ENCODE measurements at places on chromosomes 5 and 9. TPM values are rescaled to one million over a fixed set of nuclear protein-coding genes. Genes with fewer than 3 reads are reported as not detected.

- no peak for DNase-seq
- no peak overlapping the region for H3K27ac ChIP-seq
- no peak overlapping the region for H3K4me3 ChIP-seq
- no peaks in the 10 kb centered on the region for H3K27me3 ChIP-seq
- H3K4me1 ChIP-seq, result no peaks in the 10 kb centered on the region
Observed at GRCh38 chr5:103894882-103895281, 332.3 kb upstream of the NUDT12 start.

DNA sequence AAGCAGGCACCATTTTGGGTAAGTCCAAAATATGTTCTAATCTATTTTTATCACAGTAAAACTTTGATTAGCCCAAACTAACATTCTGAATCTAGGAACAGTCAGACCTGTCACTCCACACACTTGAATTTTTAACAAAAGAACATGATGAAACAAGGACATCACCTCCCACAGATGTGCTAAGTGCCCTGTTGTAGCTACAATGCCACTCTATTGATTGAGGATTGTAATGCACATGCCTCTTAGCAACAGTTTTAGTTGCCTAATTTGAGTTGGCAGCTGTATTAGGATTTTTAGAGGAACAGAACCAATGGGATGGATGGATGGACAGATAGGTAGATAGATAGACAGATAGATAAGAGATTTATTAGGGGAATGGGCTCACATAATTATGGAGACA, 20.3 kb upstream of the RNF20 start:
- DNase-seq, result no peak
- peaks cover 6% of the 10 kb centered on the region for H3K27me3 ChIP-seq
- H3K27ac ChIP-seq, result no peak overlapping the region
- no peaks in the 10 kb centered on the region for H3K4me1 ChIP-seq
- H3K4me3 ChIP-seq, result no peak overlapping the region

DNA sequence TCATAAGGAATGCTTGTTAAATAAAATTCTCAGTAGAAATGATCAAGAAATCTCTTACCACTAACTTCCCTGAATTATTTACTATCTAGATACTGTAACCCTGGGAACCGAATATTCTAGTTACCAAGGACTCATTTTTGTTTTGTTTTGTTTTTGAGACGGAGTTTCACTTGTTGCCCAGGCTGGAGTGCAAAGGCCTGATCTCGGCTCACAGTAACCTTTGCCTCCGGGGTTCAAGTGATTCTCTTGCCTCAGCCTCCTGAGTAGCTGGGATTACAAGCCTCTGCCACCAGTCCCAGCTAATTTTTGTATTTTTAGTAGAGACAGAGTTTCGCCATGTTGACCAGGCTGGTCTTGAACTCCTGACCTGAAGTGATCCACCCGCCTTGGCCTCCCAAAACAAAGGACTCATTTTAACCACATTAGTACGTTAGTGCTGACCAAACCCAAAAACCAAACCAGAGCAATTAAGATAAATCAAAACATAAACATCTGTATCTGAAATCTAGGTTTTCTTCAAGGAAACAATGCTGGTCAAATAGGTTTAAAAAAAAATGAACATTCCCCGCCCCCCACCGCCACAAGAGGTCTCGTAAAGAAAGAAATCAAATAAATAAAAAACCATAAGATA, 3.7 kb downstream of the TXN start:
- H3K4me3 ChIP-seq, result no peak overlapping the region
- DNase-seq, result no peak
- H3K4me1 ChIP-seq, result peaks cover 19% of the 10 kb centered on the region
- no peaks in the 10 kb centered on the region for H3K27me3 ChIP-seq
- H3K36me3 ChIP-seq, result no peaks in the 10 kb centered on the region

DNA sequence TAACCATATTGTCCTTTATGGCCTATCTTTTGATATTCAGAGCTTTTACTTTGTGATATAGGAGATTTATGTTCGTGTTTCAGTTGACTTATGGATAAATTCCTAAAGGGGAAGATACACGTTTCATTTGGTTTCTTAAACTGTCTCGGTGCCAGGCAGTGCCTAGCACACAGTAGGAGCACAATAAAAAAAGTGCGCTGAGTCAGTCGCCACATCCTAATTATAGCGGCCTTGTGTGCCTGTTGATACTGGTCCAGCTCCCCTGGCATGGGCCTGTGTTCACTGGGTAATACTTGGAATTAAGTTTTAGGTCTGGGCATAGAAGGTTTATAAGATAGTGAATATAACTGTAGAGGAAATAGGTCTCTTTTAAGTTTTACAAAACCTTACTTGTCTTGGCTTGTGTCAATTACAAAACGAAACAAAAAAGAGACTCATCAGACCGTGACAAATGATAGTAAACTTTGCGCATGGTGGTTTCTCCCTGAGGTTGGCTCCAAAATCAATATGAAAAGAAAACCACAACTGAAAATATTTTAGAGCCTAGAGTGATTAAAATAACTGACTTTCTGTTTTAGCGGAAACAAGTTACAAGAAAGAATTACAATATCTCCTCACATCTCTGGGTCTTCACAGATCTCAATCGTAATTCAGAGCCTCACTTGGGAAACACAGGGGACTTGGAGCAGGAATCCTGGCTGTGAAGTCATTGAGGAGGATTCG, 84.8 kb downstream of the MVB12B start:
- H3K27me3 ChIP-seq, result no peaks in the 10 kb centered on the region
- peaks cover 30% of the 10 kb centered on the region for H3K4me1 ChIP-seq
- H3K27ac ChIP-seq, result peak overlapping the region; percentile 58

- H3K4me1 ChIP-seq, result peaks cover 42% of the 10 kb centered on the region
- no peak overlapping the region for H3K27ac ChIP-seq
- H3K27me3 ChIP-seq, result no peaks in the 10 kb centered on the region
Observed at GRCh38 chr9:68804911-68805889, 100.2 kb downstream of the PIP5K1B start.

GRCh38 chr5:131610198-131611063, 24.6 kb downstream of the RAPGEF6 start:
- H3K4me1 ChIP-seq, result peaks cover 26% of the 10 kb centered on the region
- peaks cover 11% of the 10 kb centered on the region for H3K36me3 ChIP-seq
- no peaks in the 10 kb centered on the region for H3K27me3 ChIP-seq

GRCh38 chr9:111356481-111357244, 26.6 kb upstream of the OR2K2 start:
- no peak overlapping the region for H3K4me3 ChIP-seq
- H3K36me3 ChIP-seq, result peaks cover 5% of the 10 kb centered on the region
- DNase-seq, result no peak

GRCh38 chr9:15317836-15318235, 10.8 kb upstream of the TTC39B start:
- no peaks in the 10 kb centered on the region for H3K4me1 ChIP-seq
- H3K4me3 ChIP-seq, result no peak overlapping the region
- no peaks in the 10 kb centered on the region for H3K36me3 ChIP-seq
- no peaks in the 10 kb centered on the region for H3K27me3 ChIP-seq

GRCh38 chr9:121672986-121673385, 21.6 kb downstream of the DAB2IP start:
- H3K4me3 ChIP-seq, result no peak overlapping the region
- no peak overlapping the region for H3K27ac ChIP-seq
- no peak for DNase-seq
- H3K4me1 ChIP-seq, result no peaks in the 10 kb centered on the region
- no peaks in the 10 kb centered on the region for H3K36me3 ChIP-seq

DNA sequence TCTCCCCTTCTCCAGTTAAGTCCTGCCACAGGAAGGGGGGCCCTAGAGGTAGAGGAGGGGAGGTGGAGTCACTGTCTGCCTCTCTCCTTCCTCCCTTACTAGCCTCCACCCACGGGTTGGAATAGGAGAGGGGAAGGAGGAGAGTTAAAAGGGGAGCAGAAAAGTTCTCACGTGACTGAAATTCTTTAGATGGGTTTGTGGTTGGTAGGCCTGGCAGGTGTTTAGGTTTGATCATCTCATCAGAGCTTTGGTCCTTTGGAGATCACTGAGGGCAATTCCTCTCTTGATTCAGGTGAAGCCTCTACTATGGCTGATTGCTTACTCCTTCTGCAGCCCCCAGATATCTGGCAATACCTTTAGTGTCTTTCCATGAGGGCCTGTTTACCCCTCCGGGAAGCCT, 24.9 kb upstream of the C5orf63 start:
- H3K27ac ChIP-seq, result no peak overlapping the region
- no peaks in the 10 kb centered on the region for H3K4me1 ChIP-seq
- no peak for DNase-seq
- no peaks in the 10 kb centered on the region for H3K27me3 ChIP-seq

- no peak overlapping the region for H3K27ac ChIP-seq
- DNase-seq, result no peak
- no peaks in the 10 kb centered on the region for H3K27me3 ChIP-seq
- H3K4me3 ChIP-seq, result no peak overlapping the region
- no peaks in the 10 kb centered on the region for H3K4me1 ChIP-seq
- H3K36me3 ChIP-seq, result no peaks in the 10 kb centered on the region
Observed at GRCh38 chr9:72428329-72428728, 63.3 kb upstream of the ZFAND5 start.

GRCh38 chr5:23007236-23007635, 154.1 kb upstream of the CDH12 start:
- H3K4me1 ChIP-seq, result no peaks in the 10 kb centered on the region
- no peak overlapping the region for H3K27ac ChIP-seq
- no peaks in the 10 kb centered on the region for H3K27me3 ChIP-seq
- H3K36me3 ChIP-seq, result no peaks in the 10 kb centered on the region

DNA sequence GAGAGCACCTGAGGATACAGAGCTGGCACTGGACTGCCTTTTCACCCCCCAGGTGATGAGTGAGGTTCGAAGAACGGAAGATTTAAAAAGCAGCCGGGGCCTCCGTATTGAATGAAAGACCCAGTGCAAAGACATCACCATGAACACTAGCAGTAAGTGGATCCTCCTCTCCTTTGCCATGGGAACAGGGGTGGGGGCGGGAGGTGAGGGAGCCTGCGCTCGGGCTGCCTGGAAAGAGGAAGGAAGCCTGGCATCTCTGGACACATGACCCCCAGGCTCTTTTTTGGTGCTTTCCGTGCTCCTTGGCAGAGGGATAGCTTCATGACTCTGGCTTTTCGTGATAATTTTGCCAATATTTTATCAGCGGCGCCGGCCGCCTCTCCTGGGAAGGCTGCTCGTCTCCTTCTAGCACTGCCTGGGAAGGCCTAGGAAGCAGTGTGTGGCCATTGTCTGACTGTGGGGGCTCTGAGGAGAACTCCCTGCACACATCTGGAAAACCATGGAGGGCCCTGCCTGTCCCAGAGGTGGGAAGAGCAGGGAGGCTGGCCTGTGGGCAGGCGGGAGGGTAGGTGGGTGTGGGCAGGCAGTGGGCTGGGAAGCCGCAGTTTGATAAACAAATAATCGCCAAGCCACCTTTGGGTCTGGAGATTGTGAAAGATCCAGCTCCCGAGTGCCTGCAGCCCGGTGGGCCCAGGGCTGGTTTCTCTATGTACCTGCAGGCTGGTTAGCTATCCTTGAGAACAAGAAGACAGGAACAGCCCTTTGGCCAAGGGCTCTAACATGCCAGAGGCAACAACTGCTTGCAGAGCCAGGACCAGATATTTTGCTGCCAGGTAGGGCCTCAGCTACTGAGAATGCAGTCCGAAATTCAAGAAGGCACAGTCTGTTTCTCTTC, 911 bp downstream of the ABLIM3 start:
- H3K36me3 ChIP-seq, result no peaks in the 10 kb centered on the region
- H3K27ac ChIP-seq, result no peak overlapping the region
- no peak for DNase-seq
- peaks cover 25% of the 10 kb centered on the region for H3K27me3 ChIP-seq
- H3K4me1 ChIP-seq, result peaks cover 11% of the 10 kb centered on the region

- no peak for DNase-seq
- no peak overlapping the region for H3K4me3 ChIP-seq
- H3K36me3 ChIP-seq, result no peaks in the 10 kb centered on the region
Observed at GRCh38 chr5:90878549-90879196, 320.1 kb downstream of the ADGRV1 start.

DNA sequence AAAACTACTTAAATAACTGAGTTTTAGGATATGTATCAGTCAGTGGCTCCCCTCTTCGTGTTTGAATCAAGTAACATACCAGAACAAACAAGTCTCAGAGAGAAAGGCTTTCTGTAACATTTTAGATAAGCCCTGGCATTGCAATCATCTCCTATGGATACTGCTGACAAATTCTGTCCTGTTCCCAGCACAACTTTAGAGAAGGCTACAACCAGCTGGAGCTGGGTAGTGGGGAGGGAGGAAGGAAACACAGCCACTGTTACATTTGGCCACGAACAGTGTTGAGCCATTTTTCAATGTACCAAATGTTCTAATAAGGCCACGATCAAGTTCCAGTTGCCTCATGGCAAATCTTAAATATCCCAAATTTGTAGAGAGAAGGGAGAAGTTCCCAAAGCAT, 511.8 kb upstream of the WWC1 start:
- H3K36me3 ChIP-seq, result no peaks in the 10 kb centered on the region
- DNase-seq, result no peak
- H3K27ac ChIP-seq, result no peak overlapping the region
- H3K4me3 ChIP-seq, result no peak overlapping the region

GRCh38 chr5:104431981-104432380, 869.4 kb upstream of the NUDT12 start:
- H3K4me1 ChIP-seq, result no peaks in the 10 kb centered on the region
- no peak overlapping the region for H3K27ac ChIP-seq
- H3K4me3 ChIP-seq, result no peak overlapping the region
- DNase-seq, result no peak
- H3K27me3 ChIP-seq, result no peaks in the 10 kb centered on the region
- H3K36me3 ChIP-seq, result no peaks in the 10 kb centered on the region

- no peaks in the 10 kb centered on the region for H3K27me3 ChIP-seq
- H3K36me3 ChIP-seq, result no peaks in the 10 kb centered on the region
- no peak overlapping the region for H3K27ac ChIP-seq
- DNase-seq, result no peak
- H3K4me3 ChIP-seq, result no peak overlapping the region
Observed at GRCh38 chr9:38697776-38698300, 22.1 kb downstream of the FAM240B start.

DNA sequence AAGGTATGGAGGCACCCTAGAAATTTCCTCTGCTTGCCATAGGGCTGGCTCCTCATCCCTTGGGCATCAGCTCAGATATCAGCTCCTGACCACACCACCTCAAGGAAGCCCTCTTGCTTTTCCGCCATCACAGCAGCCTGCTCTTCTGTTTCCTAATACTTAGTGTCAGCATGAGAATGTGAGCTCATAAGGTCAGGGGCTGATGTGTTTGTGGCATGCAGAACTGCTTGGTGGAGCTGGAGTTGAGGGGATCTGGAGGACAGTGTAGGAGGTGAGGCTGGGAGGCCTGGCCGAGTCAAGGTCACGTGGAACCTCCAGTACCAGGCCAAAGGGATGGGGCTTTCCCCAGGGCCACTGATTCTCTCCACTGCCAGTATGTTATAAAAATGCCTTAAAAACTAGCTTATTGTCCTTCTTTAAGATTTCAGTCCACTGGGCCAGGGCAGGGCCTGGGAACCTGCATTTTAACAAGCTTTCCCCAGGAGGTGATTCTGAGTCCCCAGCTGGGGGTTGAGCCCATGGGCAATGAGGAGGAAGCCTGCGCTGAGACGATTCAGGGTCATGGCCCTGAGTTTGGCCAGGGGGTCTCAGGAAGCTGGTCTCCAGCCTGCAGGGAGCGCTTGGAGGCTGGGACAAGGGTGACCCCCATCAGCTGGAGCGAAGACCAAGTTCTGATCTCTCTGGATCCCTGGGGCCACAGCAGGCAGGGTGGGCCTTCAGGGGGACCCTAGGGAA, 28.6 kb downstream of the DAB2IP start:
- no peak overlapping the region for H3K4me3 ChIP-seq
- no peak for DNase-seq
- no peak overlapping the region for H3K27ac ChIP-seq
- H3K4me1 ChIP-seq, result no peaks in the 10 kb centered on the region
- H3K27me3 ChIP-seq, result no peaks in the 10 kb centered on the region
- no peaks in the 10 kb centered on the region for H3K36me3 ChIP-seq

The PCDHA9 gene
- total RNA-seq, result not detected

The KCNV2 gene
- not detected for total RNA-seq

The IL5 gene
- not detected for total RNA-seq

The ZDHHC11B gene
- 0.52 TPM for total RNA-seq

The BTNL8 gene
- total RNA-seq, result not detected

The FAXDC2 gene
- not detected for total RNA-seq

The WNT8A gene
- total RNA-seq, result not detected

The FGF10 gene
- not detected for total RNA-seq

All from B cell (primary cell).